ENCODE measurements at places on chromosomes 7 and 10.
A peak's percentile ranks its signal among the peaks of the same experiment; 100 is the strongest.

GRCh38 chr10:122445904-122446303, 8.5 kb upstream of the ARMS2 start:
- no peak for DNase-seq

DNA sequence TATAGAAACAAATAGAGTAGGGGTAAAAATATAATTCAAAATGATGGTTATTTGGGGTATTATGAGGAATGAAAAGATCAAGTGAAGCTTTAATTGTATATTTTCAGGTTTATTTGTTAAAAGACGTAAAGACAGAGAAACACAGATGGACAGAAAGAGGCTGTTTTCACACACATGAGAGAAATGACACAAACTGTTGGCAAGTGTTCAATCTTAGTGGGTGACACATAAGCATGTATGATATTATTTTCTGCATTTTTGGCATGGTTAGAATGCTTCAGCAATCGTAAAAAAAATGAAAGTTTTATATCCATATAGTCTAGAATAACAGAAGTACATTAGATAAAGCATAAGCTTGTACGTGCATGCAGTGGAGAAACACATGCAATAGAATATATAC, 464.4 kb upstream of the AKR1E2 start:
- DNase-seq = peak; percentile 36

DNA sequence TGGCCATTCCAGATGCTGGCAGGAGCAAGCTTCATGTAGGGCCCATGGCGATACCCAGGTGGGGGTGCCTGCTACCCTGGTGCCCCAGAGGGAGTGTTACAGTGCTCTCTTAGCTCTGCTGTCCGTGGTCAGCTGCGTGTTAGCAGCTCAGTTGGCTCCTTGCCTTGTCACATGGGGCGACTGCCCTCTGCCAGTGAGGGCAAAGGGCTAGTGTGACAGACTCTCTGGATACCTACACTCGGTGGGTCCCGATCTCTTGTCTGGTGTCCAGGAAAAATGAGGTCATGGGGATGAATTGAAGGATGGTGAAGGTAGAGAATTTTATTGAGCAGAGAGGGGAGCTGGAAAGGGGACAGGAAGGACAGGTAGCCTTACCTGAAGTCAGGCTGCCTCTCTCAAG, 152.2 kb downstream of the CYP26A1 start:
- DNase-seq = no peak

GRCh38 chr7:4689151-4689550, 7.1 kb downstream of the FOXK1 start:
- no peak for DNase-seq

DNA sequence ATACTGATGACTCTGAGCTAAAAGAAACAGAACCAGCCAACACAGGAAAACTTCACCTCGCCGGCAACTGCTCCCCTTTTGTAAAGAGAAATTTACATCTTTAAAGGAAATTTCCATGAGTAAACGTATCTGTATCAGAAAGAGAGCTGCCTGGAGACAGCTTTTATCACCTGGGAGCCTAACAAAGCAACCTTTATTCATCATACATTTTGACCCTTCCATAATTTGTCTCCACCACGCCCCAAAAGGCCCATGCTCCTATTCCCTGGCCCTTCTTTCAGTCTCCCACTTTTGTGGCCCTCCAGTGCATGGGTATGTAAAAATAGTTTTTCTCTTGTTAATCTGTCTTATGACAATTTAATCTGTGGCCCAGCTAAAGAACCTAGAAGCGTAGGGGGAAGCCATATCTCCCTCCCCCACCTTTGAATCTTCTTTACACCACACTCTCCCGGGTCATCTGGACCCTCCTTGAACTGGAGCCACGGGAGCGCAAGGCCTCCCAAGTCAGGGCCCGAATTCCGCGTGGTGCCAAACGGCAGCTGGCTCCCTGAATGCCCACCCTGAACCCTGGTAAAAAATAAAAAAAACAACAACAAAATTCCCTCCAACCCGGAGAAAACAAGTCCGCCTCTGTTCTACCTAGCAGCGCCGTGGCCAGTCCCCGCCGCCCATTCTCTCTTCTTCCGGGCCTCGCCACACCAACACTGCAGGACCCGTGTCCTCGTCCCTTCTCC, 15.4 kb upstream of the FKBP9 start:
- no peak for DNase-seq

GRCh38 chr7:85038466-85038865, 148.4 kb downstream of the SEMA3D start:
- DNase-seq = no peak

- no peak for DNase-seq
Observed at GRCh38 chr7:76179686-76180085, 22.0 kb upstream of the SRRM3 start.

- peak; percentile 11 for DNase-seq
Observed at GRCh38 chr10:112374724-112375541, 1.0 kb downstream of the ACSL5 start.

DNA sequence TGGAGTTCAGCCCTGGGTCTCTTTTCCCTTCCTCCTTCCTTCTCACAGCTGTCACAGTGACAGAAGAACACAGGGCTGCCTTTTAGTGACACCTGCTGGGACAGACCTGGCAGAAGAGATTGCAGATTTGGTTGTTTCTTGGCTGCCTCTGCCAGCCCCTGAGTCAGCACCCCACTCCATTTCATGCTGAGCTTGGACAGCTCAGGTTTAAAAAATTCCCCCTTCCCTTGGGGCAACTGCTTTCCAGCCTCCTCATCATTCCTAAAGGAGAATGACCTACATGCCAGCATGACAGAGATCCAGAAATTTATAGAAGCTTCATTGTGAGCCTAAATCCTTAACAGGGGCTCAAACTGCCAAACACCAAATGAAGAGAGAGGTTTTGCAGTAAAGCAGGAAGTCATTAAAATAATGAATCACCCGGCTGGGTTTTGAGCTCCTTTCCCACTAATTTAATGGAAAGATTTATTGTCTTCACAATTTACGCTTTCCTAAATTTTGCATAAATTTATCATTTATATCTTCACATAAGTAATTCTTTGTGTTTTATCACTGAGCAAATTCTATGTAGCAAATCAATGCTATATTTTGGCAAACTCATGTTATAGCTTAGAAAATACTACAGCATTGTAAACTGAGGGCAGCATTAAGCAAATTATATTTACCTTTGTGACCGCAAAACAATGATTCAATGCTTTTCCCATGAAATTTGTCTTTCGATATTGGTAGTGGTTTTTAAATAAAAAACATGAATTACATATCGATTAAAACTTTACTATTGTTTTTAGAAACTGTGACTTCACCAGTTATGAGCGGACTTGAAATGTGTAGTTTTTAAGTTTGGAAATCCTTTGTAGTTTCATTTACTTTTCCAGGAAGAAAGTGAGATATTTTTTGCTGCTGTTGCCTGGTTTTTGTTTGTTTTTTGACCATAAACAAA, 399.5 kb upstream of the ANKRD30A start:
- peak; percentile 97 for DNase-seq

DNA sequence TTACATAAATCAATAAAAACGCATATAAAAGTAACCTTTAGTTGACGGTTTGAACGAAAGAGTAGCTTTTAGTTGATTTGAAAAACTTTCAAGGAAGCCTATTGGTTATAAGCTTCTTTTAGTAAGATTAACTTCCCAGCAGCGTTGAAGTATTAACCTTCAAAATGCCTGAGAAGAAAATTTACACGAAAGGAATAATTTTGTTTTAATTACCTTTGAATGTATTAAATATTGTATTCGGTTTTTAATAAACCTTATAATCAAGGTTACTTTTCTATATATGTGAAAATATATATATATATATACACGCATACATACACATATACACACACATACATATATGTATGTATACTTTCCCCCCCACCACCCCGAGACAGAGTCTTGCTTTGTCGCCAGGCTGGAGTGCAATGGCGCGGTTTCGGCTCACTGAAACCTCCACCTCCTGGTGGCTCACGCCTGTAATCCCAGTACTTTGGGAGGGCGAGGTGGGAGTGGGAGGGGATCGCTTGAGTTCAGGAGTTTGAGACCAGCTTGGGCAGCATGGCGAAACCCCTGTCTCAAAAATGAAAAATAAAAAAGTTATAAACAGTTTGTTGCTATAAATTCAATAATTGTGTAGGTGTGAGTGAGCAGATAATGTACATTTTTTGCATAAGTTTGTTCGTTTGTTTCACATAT, 57.6 kb upstream of the EZH2 start:
- peak; percentile 71 for DNase-seq

DNA sequence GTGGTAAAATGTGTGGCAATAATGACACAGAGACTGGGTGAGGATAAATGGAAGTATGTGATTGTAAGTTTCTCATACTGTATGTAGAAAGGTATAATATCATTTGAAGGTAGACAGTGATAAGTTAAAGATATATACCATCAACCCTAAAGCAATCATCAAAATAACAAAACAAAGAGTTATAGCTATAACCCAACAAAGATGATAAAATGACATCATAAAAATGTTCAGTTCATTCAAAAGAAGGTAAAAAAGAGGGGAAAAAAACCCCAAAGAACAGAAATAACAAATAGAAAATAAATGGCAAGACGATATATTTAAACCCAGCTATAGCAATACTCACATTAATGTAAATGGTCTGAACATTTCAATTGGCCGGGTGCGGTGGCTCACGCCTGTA, 17.4 kb upstream of the TCF7L2 start:
- no peak for DNase-seq

DNA sequence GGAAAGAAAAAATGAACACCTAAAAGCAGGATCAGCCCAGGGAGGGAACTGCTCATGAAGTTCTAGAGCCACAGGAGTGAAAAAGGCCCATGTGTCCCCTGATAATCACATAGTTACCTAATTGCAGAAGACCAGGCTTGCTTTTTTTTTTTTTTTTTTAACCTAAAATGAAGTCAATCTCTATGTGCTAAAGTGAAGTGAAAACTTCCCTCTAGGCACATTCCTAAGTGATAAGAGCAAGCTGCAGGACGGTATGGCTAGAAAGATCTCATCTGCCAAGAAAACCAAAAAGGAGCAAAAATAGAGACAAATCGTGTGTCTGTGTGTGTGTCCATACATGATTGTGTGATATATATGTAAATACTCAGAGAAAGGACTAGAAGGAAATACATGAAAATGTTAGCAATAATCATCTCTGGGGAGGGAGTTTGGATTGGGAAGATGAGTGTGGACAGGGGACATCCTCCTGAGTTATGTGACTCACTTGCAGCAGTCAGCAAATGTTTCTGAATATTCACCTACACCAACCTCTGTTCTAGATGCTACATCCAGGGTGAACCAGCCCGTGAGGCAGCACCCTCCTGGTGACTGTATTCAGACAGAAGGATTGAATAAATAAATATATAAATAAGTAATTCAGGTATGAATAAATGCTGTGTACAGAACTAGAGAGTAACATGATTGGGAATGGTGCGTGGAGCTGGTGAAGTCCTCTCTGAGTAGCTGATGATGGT, 76.4 kb downstream of the C10orf90 start:
- no peak for DNase-seq

GRCh38 chr7:106772655-106773108, 92.4 kb upstream of the PIK3CG start:
- peak; percentile 71 for DNase-seq

DNA sequence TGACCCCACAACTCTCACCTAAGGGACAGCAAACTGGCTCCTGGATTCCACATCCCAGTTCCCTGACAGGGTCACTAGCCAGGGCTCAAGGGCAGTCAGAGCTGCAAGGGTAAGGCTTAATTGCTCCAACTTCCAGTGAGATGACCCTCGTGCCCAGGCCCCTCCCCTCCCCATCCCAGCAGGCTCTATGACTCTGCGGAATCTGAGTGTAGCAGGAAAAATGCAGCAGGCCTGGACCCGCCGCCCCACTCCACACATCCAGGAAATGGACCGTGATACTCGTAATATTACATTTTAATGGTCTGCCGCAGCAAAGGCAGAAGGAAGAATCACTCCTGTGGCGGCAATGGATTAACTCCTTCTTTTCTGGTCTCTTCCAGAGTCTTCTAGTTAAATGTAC, 91.7 kb upstream of the CHST15 start:
- DNase-seq = no peak

DNA sequence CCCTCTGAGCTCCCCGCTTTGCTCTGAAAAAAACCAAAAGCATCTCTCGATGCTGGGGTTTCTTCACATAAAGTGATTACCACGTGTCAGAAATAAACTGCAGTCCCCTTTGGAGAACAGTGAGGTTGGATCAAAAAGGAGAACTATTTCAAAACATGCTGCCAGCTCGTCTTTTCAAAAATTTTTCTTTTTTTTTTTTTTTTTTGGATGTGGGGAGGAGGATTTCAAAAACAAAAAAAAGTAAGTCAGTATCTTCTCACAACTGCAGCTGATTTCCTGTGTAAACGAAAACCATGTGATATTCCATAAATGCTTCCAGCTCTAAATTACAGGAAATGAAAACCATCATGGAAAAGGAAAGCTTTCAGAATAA, 155.0 kb upstream of the LYZL2 start:
- peak; percentile 75 for DNase-seq

Data from fibroblast of skin of abdomen (primary cell).